ENCODE measurements at places on chromosomes 4 and X. TPM values are rescaled to one million over a fixed set of nuclear protein-coding genes. Genes with fewer than 3 reads are reported as not detected.

Gene VEGFD
- 3.6 TPM for total RNA-seq

Gene TRAPPC11
- total RNA-seq: 16.3 TPM

Gene DCHS2
- 0.10 TPM for total RNA-seq

Gene ZNF157
- total RNA-seq: not detected

Gene TRPC5OS
- not detected for total RNA-seq

Gene FGF5
- 0.16 TPM for total RNA-seq

DNA sequence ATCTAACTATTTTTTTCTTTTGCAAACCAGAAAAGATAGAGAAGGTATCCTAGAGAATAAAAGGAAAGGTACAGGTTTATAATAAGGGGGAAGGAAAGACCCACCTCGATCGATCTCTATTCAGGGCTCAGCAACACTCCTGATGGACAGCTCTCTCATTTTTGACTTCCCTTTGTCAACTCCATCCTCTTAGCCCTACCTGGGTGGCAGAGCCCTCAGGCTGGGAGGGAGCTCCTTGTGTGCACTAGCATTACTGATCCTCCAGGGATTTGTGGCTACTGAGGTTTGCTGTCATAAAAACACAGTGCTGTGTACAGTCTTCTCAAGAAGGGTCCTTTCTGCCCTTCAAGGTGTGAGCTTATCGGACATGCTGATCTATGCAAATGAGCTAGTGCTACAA is 111.0 kb downstream of the MID1 start:
- H3K4me3 ChIP-seq: no peak overlapping the region
- H3K36me3 ChIP-seq: no peaks in the 10 kb centered on the region
- no peaks in the 10 kb centered on the region for H3K27me3 ChIP-seq
- DNase-seq: no peak
- H3K27ac ChIP-seq: no peak overlapping the region

DNA sequence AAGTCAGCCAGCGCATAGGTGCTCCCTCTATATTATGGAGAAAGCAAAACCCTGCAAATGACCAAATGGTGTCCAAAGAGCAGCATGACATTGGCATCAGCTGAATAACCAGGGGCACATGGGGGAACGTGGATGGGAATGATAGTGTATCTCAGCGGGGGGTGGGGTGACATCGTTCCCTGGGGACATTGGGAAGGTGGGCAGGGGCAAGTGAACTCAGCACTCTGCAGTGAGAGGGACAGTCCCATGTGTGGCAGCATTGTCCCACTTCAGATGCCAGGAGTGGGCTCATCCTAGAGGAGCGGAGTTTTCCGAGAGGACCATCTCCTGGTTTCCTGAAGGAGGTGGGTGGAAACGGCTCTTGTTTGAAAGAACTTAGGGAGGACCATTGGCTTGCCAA is 64.8 kb downstream of the NELFA start:
- H3K27me3 ChIP-seq: no peaks in the 10 kb centered on the region
- H3K4me3 ChIP-seq: no peak overlapping the region
- no peak for DNase-seq
- H3K27ac ChIP-seq: no peak overlapping the region
- no peaks in the 10 kb centered on the region for H3K36me3 ChIP-seq

DNA sequence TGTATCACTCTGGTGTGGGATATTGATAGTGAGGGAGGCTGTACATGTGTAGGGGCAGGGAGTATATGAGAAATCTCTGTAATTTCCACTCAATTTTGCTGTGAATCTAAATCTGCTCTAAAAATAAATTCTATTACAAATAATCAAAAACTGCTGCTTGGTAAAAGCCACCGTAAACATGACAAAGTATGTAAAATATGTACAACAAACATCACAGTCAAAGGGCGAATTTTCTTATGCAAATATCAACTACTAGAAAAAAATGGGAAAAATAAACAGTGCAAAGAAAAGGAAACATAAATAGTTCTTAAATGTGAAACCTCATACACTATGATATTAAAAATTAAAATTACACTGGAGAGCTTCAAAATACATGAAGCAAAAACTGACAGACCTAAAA is 105.1 kb upstream of the DCLK2 start:
- no peak overlapping the region for H3K4me3 ChIP-seq
- H3K27me3 ChIP-seq: no peaks in the 10 kb centered on the region

GRCh38 chr4:17057035-17057434 is 158.6 kb upstream of the LDB2 start:
- DNase-seq: no peak
- no peak overlapping the region for H3K27ac ChIP-seq
- H3K4me3 ChIP-seq: no peak overlapping the region
- H3K4me1 ChIP-seq: peaks cover 5% of the 10 kb centered on the region

DNA sequence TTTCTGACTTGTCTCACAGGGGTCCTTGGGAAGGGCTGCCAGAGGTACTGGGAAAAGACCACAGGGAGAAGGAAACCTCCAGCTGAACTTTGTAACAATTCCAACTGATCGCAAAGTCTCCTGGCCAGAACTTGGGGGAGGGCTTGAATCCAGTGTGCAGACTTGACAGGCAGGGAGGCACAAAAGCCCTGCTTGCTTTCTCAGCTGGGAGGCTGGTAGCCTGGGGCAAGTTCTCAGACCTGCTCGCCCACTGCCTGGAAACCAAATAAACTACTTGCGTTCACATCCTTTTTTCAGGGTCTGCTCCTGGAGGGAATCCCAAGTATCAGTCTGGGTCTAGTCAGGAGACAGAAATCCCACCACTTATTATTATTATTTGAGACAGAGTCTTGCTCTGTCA is 48.0 kb upstream of the CASK start:
- no peaks in the 10 kb centered on the region for H3K27me3 ChIP-seq
- H3K36me3 ChIP-seq: no peaks in the 10 kb centered on the region
- DNase-seq: no peak
- H3K27ac ChIP-seq: no peak overlapping the region
- H3K4me3 ChIP-seq: no peak overlapping the region
